Fibroblast of pulmonary artery (primary cell): ENCODE measurements at places on chromosomes 6 and 20.

- DNase-seq = peak; percentile 65
These were observed 478.4 kb upstream of the SOX4 start for GRCh38 chr6:21115111-21115510.

DNA sequence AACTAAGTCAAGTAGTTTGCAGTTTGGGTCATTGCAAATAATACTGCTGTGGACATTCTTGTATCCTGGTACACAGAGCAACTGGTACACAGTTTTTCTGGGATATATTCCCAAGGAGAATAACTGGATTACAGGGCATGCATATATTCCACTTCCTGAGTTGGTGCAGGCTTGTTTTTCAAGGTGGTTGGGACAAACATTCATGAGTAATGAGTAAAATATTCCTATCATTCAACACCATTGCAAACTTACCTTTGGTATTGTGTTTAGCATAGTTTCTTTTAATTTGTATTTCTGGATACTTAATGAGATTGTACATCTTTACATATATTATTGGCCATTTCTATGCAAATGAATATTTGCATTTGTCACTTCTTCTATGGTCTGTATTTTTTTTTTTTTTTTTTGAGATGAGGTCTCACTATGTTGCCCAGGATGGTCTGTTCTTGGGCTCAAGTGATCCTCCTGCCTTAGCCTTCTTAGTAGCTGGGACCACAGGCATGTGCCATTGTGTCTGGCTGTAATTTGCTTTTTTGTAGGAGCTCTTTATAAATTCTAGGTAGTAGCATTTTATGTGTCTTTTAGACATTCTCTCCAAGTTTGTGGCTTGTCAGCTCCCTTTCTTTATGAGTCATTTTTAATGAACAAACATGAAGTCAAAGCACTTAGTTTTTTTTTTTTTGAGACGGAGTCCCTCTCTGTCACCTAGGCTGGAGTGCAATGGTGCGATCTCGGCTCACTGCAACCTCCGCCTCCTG lies 158.7 kb downstream of the SOX4 start:
- DNase-seq = no peak

DNA sequence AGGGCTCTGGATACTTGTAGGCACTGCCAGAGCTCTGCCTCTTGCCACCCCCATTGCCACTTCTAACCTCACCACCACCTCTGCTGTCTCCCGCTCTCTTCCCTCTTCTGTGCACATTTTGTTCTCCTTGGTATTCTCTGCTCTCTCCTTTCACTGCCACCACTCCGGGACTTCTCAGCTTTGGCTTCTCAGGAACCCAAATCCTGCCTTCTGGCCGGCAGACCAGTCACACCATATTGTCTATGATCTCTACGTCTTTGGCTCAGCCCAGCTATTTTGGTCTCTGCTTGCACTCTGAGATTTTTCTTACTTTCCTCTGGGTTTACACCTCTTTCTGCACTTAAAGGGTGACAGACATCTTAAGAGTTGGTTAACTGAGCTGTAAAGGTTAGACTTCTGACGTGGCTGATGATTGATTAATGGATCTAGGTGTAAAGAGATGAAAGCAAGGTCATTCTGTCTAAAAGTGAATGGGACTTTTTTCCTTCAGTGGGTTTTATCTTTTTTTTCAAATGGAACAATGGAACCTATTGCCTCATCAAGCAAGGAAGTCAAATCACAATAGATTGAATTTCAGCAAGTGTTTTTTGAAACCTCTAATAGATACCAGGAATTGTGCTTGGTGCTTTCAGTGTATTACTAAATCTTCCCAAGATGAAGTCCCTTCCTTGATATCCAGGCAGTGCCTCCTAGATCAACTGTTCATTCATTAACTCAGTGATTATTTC lies 13.8 kb downstream of the MMP24 start:
- peak; percentile 42 for DNase-seq

GRCh38 chr20:63138855-63139341 lies 77.0 kb downstream of the YTHDF1 start:
- no peak for DNase-seq

GRCh38 chr6:8108031-8108660 lies 5.8 kb upstream of the EEF1E1 start:
- DNase-seq = peak; percentile 87

- DNase-seq = peak; percentile 50
These were observed 29.7 kb downstream of the RREB1 start for GRCh38 chr6:7137335-7138045.

GRCh38 chr6:47097092-47097945 lies 55.2 kb upstream of the ADGRF1 start:
- DNase-seq = peak; percentile 90

DNA sequence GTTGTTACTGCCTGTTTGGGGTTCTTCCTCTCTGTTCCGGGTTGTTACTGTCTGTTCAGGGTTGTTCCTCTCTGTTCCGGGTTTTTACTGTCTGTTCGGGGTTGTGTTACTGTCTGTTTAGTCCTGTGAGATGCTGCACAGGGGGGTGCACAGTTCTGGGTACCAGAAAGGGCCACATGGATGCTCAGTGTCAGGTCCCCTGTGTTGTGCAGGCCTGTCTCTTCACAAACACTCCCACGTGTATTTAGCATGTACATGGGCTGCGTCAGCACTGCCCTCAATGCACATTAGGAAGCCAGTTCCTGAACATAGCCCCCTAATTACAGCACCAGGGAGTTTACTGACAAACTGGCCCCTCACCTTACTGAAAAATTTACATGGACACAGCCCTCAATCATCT lies 118.5 kb downstream of the DLL1 start:
- DNase-seq = no peak

- peak; percentile 100 for DNase-seq
These were observed 223.2 kb upstream of the ECI2 start for GRCh38 chr6:4358414-4359107.

DNA sequence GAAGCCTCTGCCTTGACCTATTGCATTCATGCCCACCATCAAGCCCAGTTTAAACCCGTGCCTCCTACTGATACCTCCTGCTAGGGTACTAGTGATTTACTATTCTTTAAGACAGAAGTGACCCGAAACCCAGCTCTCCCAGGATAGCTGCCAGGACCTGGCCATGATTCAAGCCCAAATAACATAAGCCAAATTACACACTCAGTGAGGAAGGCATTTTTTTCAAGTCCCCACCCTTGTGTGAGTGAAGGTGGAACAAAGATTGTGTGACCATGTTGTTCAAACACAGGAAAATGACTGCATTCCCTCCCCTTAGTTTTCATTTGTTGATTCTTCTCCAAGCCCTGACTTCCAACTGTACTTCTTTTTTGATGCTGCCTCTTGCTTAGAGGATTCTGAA lies 3.7 kb upstream of the KAT14 start:
- no peak for DNase-seq

- no peak for DNase-seq
These were observed 26.8 kb upstream of the DNAAF9 start for GRCh38 chr20:3434232-3434631.

DNA sequence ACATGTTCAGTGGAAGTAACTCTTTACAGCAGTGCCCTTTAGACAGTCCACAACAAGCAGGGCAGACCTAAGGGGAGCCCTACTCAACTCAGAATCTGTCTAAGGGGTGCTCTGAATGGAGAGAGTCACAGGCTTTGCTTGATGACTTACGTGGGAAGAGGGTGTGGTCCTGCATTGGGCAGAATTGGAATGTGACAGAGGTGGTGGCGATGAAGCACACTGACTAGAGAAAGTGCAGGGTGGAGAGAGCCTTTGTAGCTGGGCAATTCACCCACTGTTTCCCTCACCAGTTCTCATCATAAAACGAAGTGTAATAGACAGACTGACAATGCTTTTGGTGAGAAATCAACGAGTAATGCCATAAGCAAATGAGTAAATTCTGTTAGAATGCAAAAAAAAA lies 11.2 kb downstream of the TP53INP2 start:
- no peak for DNase-seq

DNA sequence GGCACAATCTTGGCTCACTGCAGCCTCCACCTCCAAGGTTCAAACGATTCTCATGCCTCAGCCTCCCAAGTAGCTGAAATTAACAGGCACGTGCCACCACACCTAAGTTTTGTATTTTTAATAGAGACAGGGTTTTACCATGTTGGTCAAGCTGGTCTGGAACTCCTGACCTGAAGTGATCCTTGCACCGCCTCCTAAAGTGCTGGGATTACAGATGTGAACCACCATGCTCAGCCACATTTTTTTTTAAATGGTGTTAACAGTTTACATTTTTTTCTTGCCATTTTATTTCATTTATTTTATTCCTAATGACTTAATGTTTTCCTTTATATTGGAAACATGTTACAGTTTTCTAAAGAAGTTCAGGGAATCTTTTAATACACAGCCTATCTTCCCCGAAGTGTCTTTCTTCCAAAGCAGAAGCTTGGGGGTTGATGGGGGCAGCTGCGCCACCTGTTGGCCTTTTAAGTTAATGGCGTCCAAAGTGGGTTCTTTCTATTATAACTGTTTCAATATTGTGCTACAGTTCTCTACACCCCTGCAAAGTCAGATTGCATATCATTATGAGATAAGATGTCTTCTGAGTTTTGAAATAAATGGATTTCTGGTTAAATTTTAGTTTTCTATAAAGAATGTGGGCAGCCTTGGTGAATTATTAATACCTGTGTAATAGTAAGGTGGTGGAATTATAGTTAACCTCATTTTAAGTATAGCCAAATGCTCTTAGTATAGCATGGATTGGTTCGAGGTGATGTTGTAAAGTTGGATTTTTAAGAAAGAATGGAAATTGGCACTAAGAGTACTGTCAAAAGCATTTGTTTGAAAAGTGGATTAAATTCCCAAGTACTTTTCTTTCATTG lies 42.0 kb upstream of the PLCG1 start:
- peak; percentile 76 for DNase-seq

- no peak for DNase-seq
These were observed 98.9 kb downstream of the RNGTT start for GRCh38 chr6:88864359-88865054.

DNA sequence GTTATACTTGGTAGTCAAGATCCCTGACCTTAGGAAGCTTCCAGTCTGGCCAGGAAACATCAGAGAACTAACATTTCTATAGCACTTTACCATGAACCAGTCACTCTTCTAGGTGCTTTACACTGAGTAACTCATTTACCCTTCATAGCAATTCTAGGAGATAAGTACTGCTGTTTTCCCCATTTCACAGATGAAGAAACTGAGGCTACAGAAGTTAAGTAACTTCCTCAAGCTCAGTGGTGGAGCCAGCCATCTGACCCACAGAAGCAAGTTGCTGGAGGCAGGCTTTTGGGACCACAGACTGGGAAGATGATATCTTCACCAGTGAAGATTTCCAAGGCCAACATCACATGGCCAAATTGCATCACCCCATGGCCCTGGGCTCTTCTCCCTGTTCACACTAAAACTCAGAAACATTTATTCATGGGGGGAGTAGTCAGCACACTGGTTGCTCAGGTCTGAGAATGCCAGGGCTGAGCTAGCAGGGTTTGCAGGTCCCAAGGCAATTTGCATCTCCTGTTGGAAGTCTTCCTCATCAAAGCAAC lies 70.3 kb downstream of the UNC5CL start:
- DNase-seq = no peak

- no peak for DNase-seq
These were observed 23.4 kb downstream of the SLC17A5 start for GRCh38 chr6:73630401-73630800.

DNA sequence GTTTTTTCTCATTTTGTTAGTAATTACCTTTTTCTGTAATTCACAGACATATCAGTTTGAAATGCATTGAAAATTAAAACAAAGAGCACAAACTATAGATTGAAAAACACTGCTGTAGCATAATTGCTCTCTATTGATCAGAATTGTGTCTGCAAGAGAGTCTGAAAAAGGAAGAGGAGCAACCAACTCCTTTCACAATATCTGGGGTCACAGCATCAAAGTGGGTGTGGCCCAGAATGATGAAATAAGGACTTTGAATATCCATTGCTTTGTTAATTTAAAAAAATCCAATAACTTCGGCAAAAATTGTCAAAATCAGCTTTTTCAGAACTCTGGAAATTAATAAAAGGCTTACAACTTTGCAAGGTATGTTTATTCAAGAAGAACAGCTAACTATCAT lies 99.2 kb downstream of the MYLK4 start:
- no peak for DNase-seq

- DNase-seq = no peak
These were observed 36.4 kb downstream of the C20orf203 start for GRCh38 chr20:32637311-32637710.

DNA sequence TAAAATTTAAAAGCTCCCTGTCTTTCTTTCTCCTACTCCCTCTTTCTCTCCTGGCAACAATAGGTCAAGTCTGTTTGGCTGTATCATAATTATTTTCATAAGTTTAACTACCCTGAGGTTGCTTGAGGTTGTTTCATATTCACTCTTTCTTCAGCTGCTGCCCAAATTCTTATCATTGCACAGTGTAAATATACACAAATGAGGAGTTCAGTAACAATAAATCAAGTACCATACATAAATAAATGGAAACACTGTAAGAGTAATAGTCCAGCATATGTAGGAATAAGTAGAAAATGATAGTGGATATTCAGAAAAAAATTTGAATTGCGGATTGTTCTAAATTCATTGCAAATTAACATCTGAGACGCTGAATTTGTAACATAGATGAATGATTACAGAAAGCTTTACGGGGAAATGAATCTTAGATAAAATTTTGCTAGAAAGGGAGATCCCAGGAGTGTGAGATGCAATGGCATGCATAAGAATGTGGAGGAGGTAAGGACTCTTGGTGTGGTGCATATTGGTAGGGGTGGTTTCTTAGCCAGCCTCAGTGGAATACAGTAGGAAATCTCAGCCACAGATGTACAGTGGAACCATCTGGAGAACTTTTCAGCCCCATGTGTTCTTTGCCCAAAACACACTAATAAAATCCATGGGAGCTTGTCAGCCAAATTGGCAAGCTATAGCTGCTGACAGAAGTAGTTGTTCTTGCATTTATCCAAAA lies 480.7 kb downstream of the HTR1B start:
- DNase-seq = no peak

- DNase-seq = no peak
These were observed 256.0 kb downstream of the LY86 start for GRCh38 chr6:6844530-6844929.

DNA sequence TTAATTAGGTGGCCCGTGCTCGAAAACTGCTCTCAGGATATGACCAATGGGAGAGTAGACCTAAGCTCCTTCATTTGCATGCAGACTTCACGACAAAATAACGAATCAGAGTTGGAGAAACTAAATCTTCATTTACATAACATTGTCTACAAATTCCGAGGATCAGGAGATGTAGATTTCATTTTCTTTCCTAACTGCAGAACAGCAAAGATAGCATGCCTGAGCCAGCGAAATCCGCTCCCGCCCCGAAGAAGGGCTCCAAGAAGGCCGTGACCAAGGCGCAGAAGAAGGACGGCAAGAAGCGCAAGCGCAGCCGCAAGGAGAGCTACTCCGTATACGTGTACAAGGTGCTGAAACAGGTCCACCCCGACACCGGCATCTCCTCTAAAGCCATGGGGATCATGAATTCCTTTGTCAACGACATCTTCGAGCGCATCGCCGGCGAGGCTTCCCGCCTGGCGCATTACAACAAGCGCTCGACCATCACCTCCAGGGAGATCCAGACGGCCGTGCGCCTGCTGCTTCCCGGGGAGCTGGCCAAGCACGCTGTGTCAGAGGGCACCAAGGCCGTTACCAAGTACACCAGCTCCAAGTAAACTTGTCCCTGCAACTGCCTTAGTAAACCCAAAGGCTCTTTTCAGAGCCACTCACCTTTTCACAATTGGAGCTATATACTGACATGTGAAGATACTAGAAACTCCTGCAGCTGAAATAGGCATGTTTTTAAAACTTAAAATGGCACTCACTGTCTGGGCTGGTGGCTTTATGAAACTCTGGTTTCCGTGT lies 96.5 kb downstream of the HFE start:
- DNase-seq = peak; percentile 94

GRCh38 chr20:15091421-15092037 lies 754.1 kb upstream of the FLRT3 start:
- DNase-seq = no peak

GRCh38 chr20:39799366-39799965 lies 837.3 kb downstream of the DHX35 start:
- no peak for DNase-seq

GRCh38 chr20:63067721-63068560 lies 61.2 kb upstream of the BHLHE23 start:
- no peak for DNase-seq
